ENCODE measurements at places on chromosomes 2 and 18.

- DNase-seq: no peak
Measured at GRCh38 chr2:181991171-181991885, 5.7 kb downstream of the PPP1R1C start.

DNA sequence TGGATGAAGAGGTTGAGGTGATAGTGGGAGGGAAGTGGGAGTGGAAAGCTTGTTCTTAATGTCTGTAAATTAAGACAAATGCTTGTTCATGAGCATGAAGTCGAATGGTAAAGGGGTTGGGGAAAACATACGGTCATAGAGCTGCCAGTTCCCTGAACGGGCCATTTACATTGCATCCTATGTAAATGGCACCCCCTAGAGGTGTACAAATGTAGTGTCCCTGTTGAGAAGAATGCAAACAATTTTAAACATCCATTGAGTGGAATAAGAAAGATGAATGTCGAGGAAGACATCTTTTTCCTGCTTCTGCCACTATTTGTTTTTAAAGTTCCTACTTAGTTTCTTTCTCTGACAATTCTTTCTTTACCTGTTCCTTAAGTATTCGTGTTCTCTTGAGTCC, 155.7 kb downstream of the RDH14 start:
- no peak for DNase-seq

GRCh38 chr2:177118636-177119035, 94.0 kb upstream of the HNRNPA3 start:
- no peak for DNase-seq

DNA sequence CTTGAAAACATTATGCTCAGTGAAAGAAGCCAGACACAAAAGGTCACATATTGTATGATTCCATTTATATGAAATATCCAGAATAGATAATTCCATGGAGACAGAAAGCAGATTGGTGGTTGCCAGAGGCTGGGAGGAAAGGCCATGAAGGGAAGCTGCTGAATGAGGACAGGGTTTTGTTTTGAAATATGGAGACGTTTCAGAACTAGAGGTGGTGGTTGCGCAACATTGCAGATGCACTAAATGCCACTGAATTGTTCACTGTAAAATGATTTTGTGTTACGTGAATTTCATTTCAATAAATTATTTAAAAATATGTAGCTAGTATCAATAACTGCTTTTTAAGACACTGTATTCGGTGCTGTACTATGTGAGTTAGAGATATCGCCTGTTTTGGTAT, 101.7 kb upstream of the ZNF236 start:
- no peak for DNase-seq

GRCh38 chr2:58959996-58960395, 718.9 kb upstream of the FANCL start:
- no peak for DNase-seq

- DNase-seq: no peak
Measured at GRCh38 chr2:234145511-234145910, 95.0 kb downstream of the SPP2 start.

DNA sequence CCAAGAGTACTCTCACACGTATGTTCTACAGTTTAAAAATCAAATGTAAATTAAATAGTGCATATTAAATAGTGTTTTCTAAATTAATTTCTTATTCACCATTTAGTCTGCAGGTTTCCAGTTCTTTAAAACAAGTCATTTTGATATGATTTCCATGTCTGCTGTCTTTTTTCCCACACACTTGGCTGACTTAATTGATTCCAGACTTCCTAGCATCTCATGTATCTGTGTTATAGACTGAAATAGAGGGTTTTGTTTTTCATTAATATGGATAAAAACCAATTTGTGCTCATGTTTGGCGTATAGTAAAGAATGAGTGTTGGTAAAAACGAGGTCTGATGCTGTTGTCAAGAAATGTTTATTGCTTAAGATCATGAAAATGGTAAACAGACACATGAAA, 104.3 kb downstream of the SRBD1 start:
- no peak for DNase-seq

- DNase-seq: no peak
Measured at GRCh38 chr2:224014336-224014735, 24.8 kb downstream of the SERPINE2 start.

Measured in immature natural killer cell (primary cell).